ENCODE measurements at places on chromosomes 3 and 15. TPM values are rescaled to one million over a fixed set of nuclear protein-coding genes. Genes with fewer than 3 reads are reported as not detected.
A peak's percentile ranks its signal among the peaks of the same experiment; 100 is the strongest.

- no peak overlapping the region for H3K27ac ChIP-seq
- H3K4me1 ChIP-seq, result peaks cover 9% of the 10 kb centered on the region
- H3K4me3 ChIP-seq, result no peak overlapping the region
- H3K36me3 ChIP-seq, result no peaks in the 10 kb centered on the region
- no peak for DNase-seq
- H3K27me3 ChIP-seq, result no peaks in the 10 kb centered on the region
Observed at GRCh38 chr3:133578548-133579191, 5.2 kb downstream of the CDV3 start.

The DMXL2 gene
- total RNA-seq, result 12.2 TPM

DNA sequence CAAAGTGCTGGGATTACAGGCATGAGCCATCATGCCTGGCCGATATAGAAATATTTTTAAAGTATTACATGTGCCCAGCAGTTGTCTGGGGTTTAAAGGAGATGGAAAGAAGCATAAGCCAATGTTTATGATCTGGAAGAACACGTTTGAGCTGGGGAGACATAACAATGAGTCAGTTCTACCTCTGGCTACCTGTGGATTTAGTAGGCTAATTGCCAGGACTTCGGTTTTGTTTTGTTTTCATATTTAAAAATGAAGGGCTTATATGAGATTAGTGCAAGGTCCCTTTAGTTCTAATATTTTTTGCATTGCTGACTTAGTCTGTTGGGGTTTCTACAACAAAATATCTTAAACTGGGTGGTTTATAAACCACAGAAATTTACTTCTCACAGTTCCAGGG is 22.9 kb upstream of the TNFSF10 start:
- peak overlapping the region; percentile 66 for H3K27ac ChIP-seq
- no peak overlapping the region for H3K4me3 ChIP-seq
- no peaks in the 10 kb centered on the region for H3K27me3 ChIP-seq
- no peaks in the 10 kb centered on the region for H3K36me3 ChIP-seq
- H3K4me1 ChIP-seq, result no peaks in the 10 kb centered on the region
- peak; percentile 54 for DNase-seq

DNA sequence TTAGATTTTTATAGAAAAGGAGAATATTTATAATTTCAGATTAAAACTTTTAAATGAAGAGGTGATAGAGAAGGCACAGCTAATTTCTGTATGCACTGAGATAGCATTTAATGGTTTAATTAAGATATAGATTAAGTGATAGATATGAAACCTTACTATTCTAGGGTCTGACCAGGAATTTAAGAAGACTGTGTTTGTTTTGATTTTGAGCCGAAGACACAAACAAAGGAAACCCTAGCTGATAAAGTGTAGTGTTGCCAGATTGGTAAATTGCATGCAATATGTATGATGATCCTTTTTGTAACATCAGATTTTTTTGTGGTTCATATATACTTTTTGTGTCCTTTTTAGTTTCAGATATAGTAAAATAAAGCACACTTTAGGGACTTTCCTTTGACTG is 141.8 kb downstream of the ZPLD1 start:
- H3K4me1 ChIP-seq, result no peaks in the 10 kb centered on the region
- no peaks in the 10 kb centered on the region for H3K27me3 ChIP-seq
- no peak overlapping the region for H3K4me3 ChIP-seq
- H3K27ac ChIP-seq, result peak overlapping the region; percentile 3

GRCh38 chr3:139830817-139831216 is 104.2 kb upstream of the CLSTN2 start:
- no peaks in the 10 kb centered on the region for H3K36me3 ChIP-seq
- H3K27ac ChIP-seq, result no peak overlapping the region
- DNase-seq, result no peak
- H3K27me3 ChIP-seq, result no peaks in the 10 kb centered on the region
- no peaks in the 10 kb centered on the region for H3K4me1 ChIP-seq

DNA sequence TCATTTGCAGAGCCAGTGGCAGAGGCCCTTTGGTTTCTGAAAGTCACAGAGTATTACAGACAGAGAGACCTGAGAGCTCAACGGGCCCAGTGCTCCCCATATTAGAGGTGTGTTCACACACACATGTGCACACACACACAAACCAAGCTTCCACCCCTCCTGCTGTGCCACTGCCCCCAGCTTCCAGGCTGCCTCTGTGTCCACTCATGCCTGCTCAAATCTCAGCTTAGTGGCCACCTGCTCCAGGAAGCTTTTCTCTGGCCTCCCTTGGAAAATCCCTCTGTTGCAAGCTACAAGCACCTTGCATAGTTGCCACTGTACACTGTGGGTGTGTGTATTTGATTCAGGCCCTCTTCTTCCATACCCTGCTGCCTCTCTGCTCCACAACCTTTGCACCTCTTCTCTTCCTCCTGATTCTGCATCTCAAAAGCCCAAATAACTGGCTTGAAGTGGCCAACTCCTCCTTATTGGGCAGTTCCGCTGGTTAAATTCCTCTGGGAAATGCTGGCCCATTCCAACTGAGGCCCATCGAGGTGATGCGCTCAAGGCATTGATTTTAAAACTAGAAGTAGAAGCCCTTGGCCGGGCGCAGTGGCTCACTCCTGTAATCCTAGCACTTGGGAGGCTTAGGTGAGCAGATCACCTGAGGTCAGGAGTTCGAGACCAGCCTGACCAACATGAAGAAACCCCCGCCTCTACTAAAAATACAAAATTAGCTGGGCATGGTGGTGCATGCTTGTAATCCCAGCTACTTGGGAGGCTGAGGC is 23.0 kb downstream of the MESD start:
- no peaks in the 10 kb centered on the region for H3K36me3 ChIP-seq
- no peak overlapping the region for H3K27ac ChIP-seq
- H3K27me3 ChIP-seq, result no peaks in the 10 kb centered on the region
- no peak overlapping the region for H3K4me3 ChIP-seq

The HACD3 gene
- total RNA-seq, result 91.4 TPM

GRCh38 chr3:31634476-31634875 is 101.8 kb downstream of the STT3B start:
- no peaks in the 10 kb centered on the region for H3K27me3 ChIP-seq
- no peak for DNase-seq
- no peaks in the 10 kb centered on the region for H3K4me1 ChIP-seq
- H3K27ac ChIP-seq, result no peak overlapping the region
- no peaks in the 10 kb centered on the region for H3K36me3 ChIP-seq

DNA sequence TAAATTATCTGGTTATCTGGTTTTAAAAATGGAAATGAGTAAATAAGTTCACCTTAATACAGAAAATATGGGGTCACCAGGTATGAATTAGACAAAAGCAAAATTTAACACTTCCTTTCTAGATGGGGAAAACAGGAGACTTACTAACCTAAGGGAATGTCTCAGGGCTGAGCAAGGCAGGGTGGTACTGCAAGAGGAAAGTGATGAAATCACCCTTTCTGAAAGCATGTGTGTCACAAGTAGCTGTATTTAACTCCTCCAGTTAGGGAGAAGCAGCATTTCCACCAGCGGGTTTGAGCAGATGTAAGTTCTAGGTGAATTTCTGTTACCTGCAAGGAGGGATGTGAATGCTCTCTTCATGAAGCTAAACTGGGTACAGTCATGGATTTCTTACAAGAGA is 629.1 kb downstream of the MECOM start:
- H3K27me3 ChIP-seq, result no peaks in the 10 kb centered on the region
- no peak overlapping the region for H3K4me3 ChIP-seq
- H3K27ac ChIP-seq, result no peak overlapping the region
- DNase-seq, result no peak
- no peaks in the 10 kb centered on the region for H3K36me3 ChIP-seq
- H3K4me1 ChIP-seq, result no peaks in the 10 kb centered on the region

The LXN gene
- 48.4 TPM for total RNA-seq

DNA sequence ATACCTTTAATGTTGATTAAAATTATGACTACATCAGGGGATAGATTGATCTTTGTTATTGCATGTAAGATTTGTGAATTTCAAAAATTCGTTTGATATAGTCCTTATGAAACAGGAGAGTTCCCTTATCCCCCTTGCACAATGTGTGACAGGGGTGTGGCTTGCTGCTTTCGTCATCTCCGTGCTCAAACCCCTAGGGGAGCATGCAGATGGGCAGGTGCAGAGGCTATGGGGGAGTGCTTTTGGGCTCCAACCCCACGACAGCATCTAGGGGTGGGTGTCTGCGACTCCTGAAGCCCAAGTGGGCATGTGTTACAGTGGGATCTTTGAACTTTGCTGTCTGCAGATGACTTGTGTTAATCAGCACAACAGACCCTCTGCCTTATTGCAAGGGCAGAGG is 360.1 kb upstream of the GOLIM4 start:
- no peak for DNase-seq
- H3K4me3 ChIP-seq, result no peak overlapping the region
- no peaks in the 10 kb centered on the region for H3K4me1 ChIP-seq

DNA sequence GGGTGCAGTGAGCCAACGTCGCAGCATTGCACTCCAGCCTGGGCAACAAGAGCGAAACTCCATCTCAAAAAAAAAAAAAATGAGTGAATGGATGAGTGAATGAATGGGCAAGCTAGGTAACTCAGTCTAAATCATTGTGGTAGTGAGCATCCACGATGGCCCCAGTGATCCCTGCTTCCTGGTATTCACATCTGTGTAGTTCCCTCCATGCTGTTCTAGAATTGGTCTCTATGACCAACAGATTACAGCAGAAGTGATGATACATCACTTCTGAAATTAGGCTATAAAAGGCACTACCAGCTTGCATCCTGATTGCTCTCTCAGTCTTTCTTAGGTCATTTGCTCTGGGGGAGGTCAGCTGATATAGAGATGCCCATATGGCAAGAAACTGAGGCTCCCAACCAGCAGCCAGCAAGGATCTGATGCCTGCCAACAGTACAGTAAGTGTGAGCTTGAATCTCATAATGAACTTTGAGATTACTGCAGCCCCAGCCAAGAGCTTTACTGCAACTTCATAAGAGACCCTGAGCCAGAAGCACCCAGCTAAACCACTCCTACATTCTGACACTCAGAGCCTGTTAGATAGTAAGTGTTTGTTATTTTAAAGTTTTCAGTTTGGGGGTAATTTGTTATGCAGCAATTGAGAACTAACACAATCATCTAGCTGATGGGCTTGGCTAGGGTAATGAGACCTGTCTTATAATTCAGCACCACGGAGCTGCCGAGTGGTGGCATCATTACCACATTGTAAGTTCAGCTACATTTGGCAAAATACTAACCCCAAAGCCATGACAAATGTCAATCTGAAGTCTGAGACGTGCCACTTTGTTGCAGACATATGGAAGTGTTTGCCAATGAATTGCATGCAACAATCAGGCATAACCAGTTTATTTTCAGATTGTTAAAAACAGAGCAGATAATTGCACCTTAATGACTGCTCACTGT is 53.0 kb downstream of the KLHL6 start:
- H3K4me3 ChIP-seq, result no peak overlapping the region
- no peaks in the 10 kb centered on the region for H3K27me3 ChIP-seq
- no peaks in the 10 kb centered on the region for H3K4me1 ChIP-seq
- DNase-seq, result no peak
- no peaks in the 10 kb centered on the region for H3K36me3 ChIP-seq

- no peak overlapping the region for H3K27ac ChIP-seq
Observed at GRCh38 chr3:164360078-164360578, 718.2 kb downstream of the SI start.
